ENCODE measurements at places on chromosomes 16 and 17.

DNA sequence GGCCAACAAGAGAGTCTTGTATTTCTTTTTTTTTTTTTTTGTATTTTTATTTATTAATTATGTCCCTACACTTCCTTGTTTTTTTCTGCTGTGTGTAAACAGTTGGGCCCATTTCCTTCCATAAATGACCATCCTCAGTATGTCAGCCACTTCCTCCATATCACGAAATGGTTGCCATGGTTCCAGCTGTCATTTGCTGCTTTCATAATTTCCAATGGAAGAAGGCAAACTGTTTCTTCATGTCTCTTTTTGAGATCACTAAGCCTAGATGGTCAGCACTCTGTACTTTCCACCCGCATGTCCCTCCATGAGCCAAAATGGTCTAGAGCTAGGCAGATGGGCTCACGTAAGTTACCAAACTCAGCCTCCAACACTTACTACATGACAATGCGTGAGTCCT lies 133.5 kb upstream of the FOXF1 start:
- no peak for DNase-seq

GRCh38 chr17:39632153-39632941 lies 4.6 kb upstream of the STARD3 start:
- peak; percentile 12 for DNase-seq

DNA sequence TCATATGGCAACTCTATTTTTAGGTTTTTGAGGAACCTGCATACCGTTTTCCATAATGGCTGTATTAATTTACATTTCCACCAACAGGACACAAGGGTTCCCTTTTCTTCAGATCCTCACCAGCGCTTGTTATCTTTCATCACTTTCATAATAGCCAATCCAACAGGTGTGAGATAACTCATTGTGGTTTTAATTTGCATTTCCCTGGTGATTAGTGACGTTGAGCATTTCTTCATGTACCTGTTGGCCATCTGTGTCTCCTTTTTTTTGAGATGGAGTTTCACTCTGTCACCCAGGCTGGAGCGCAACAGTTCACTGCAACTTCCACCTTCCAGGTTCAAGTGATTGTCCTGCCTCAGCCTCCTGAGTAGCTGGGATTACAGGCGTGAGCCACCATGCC lies 36.2 kb upstream of the ABCC3 start:
- no peak for DNase-seq

DNA sequence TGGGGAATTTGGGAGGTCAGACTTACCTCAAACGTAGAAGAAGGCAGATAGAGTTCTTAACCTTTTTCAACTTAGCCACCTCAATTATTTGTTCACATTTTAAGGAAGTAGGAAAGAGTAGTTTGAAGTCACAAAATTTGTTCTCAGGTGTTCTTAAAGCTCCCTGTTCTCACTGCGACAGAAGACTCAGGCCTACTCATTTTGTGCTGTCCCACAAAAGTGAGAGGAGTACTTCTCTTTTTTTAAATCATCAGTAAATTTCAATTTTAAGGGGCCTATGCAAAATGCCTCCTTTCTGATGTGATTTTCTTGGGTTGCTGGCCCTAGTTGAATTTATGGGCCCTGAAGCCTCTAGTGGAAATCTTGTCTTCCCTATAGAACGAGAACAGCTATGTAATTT lies 133.4 kb downstream of the MAP2K6 start:
- DNase-seq = no peak

- DNase-seq = no peak
Measured at GRCh38 chr17:79325709-79326430, 251.2 kb downstream of the ENGASE start.

DNA sequence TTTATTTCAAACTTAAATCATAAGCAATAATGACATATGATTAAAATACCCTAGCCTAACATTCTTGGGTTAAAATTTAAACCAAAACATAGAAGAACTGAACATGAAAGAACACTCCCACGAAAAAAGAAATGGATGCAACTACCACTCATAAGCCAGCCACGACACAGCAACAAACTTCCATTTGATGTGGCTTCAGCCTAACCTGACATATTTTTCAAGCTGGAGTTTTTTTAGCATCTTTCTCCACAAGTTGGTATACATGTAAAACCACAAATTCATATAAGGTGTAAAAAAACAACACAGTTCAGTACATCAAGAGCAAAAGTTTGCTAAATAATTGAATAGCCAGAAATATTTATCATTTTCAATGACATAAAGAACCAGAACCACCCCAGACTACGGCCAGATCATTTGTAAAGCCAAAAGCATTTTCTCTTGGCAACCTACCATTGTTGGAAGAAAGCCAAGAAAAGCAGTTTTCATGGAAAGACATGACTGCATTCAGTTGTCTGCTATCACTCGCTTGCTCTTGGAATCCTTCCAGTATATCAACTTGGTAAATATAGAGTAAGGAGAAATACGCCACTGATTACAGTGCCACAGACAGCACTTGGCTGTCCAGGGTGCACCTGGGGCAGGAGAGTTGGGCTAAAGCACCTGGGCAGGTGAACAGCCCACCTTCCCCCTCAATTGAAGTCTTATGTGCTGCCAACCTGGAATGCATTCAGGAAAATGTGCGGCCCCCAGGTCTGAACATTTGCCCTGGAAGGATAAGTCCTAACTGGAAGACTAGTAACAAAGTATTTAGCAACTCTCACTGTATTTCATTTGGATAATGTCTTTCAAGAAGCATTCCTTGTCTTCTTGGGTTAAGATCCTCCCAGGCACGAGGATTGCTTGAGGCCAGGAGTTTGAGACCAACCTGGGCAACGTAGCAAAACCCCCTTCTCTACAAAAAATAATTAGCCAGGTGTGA lies 60.5 kb downstream of the CREBBP start:
- DNase-seq = peak; percentile 94

GRCh38 chr16:72198021-72198711 lies 26.2 kb upstream of the PMFBP1 start:
- no peak for DNase-seq

DNA sequence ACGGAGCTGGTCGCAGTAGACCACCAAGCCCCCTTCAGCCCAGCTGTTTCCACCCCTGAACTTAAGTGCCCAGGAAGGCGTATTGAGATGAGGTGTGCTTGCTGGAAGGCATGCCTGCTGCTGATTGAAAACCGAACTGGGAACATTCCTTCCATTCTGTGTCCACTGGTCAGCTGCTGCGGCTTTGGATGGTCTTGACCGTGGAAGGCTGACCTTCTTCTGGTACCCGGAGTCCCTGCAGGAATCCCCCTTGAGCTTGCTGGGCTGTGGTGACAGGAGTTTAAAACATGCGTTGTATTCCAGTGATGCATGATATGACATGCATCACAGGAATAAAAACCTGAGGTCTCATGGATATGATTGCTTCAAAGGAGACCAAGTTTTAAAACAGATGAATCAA lies 31.4 kb downstream of the IL4R start:
- DNase-seq = no peak

DNA sequence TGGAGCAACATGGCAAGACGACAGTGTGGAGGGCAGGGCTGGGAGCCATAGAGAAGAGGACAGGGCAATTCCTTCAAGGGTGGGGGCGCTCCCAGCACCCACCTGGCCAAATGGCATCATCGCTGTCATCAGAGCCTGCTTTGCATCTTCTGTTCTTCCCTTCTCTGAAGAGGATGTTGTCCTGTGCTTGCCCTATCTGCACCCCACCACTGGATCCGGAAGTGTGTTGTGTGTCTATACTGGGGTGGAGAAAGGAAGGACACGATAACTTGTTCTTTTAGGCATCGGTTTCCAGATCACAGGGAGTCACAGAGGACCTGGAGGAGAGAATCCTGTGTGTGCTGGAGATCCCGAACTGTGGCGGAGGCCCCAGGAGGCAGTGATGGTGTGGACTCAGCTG lies 25.7 kb upstream of the ANKRD40CL start:
- DNase-seq = no peak

DNA sequence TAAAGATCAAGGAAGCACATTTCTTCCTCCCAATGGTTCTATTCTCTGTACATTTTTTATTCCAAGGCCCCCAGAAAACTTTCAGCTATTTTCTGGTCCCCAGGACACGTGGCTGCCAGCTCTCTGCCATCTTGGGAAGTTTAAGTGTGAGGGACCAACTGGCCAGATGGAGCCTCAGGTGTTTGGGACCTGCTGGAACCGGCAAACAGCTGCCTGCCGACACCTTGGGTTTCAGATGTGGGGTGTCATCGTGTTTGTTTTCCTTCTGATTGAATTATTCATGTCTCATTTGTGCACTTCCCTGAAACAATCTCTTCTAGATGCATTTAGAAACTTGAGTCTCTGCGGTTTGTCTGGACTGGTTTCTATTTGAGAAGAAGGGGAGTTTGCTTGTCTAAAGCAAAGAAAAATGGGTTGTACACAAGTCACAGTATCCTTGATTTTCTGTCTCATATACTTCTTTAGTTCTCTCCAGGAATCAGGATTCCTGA lies 386.5 kb downstream of the SLC39A11 start:
- no peak for DNase-seq

All from NCI-H2029 treated with DMSO at 0.1 percent for 48 hours (cell line).